Stimulated activated CD8-positive, alpha-beta memory T cell treated with anti-CD3 and anti-CD28 coated beads, Interleukin-12 subunit alpha, Interleukin-12 subunit beta, amount 100 ng/mL, for 4 hours (primary cell): ENCODE measurements at places on chromosomes 6 and 20.

GRCh38 chr20:41508335-41508734 is 109.8 kb downstream of the CHD6 start:
- DNase-seq: no peak

- no peak for DNase-seq
Measured at GRCh38 chr6:82396964-82397751, 33.5 kb downstream of the TPBG start.

GRCh38 chr6:139425780-139426179 is 51.3 kb upstream of the CITED2 start:
- no peak for DNase-seq

DNA sequence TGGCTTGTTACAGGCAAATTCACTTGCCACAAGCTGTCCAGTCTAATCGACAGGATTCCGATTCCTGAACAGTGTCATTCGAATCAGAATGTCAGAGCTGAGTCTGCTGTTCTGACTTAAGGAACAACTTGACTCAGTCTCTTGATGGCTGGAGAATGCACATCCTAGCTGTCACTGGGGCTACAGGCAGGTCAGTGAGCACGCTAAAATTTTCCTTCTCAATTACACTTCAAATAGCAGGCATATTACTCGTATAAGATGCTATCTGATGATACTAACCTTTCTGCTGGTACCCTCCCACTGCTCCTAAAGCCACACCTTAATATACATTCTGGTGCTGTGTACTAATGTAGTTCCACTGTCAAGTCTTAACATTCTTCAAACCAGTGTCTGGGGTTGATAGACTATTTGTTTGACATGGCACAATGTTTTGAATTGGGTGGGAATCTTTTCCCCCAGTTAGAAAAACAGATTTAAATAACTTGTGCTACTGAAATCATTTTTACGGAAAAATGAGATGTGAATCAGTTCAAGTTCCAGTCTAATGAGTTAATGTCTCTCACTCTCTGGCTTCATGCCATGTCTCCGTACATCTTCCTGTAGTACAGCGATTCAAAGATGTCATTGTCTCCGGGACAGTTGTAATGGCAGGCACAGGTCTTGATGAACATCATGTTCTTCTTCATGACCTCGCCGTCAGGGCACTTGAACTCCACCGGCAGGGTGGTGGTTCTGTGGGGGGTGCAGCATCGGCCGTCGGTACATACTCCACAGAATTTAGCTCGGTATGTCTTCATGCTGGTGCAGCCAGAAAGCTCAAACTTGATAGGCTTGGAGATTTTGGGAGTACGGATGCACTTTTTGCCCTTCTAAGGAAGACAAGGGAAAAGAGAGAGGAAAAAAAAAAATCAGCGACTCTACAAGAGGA is 2.2 kb downstream of the CCN2 start:
- no peak for DNase-seq

GRCh38 chr20:10007747-10008146 is 27.0 kb upstream of the ANKEF1 start:
- no peak for DNase-seq
